ENCODE measurements at places on chromosomes 4 and X.

- DNase-seq, result no peak
Measured at GRCh38 chr4:28792917-28793597, 1927.1 kb upstream of the PCDH7 start.

GRCh38 chr4:111417521-111417920, 727.7 kb upstream of the FAM241A start:
- no peak for DNase-seq

- no peak for DNase-seq
Measured at GRCh38 chr4:124540014-124540413, 172.5 kb downstream of the ANKRD50 start.

- peak; percentile 79 for DNase-seq
Measured at GRCh38 chr4:184343502-184344177, 126.0 kb upstream of the ENPP6 start.

- no peak for DNase-seq
Measured at GRCh38 chr4:62018537-62018936, 818.4 kb downstream of the ADGRL3 start.

- no peak for DNase-seq
Measured at GRCh38 chr4:11470438-11471045, 41.8 kb upstream of the HS3ST1 start.

GRCh38 chr4:73816814-73817213, 19.7 kb upstream of the CXCL6 start:
- peak; percentile 83 for DNase-seq

GRCh38 chr4:105361053-105361452, 112.8 kb downstream of the PPA2 start:
- DNase-seq, result no peak

DNA sequence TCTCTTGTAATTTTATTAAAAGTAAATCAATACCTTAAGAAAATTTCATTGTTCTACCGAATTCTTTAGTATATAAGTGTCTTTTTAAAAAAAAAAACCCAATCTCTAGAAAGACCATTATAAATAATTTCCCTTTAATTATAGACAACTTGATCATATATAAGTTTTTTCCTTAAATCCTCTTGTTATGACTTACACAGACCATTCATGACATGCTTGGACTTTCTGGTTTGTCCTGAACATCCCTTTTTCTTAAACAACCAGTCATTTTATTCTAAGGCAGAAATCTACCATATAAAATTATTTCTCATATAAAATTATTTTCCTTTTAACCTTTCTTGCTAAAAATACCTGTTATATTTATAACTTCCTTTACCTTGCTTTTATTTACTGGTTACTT, 15.4 kb upstream of the FHDC1 start:
- DNase-seq, result peak; percentile 13

GRCh38 chr4:177517862-177518261, 75.6 kb upstream of the AGA start:
- DNase-seq, result no peak

DNA sequence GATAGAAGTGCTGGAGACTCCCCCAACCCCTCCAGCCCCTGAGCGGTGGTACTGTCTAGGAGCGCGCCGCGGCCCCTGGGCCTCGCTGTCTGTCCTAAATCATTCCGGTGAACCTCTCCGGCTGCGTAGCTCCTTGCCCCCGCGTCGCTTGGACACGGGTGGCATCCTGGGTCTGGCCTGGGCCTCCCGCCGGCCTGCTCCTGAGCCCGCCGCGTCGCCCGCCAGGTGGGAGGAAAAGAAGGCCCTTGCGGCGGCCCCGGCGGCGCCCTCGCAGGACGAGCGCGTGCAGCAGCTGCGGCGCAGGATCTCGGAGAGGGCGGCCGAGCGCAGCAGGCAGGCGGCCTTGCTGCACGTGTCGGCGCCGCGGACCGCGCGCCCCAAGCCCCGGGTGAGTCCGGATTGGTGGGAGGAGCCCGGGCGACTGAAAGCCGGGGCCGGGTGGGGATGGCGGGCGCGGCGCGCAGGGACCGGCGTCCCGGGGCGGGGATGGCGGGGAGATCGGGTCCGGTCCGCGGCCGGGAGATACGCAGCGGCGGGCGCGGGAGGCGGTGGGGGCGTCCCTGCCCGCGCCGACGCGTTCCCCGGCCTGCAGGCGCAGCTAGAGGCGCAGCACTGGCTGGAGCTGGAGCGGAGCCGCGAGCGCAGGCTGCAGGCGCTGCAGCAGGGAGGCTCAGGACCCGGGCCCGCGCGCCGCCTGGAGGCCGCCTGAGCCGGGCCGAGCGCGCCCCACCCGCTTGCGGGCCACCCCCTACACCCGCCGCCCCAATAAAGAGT, 6.5 kb upstream of the RNF4 start:
- peak; percentile 68 for DNase-seq

DNA sequence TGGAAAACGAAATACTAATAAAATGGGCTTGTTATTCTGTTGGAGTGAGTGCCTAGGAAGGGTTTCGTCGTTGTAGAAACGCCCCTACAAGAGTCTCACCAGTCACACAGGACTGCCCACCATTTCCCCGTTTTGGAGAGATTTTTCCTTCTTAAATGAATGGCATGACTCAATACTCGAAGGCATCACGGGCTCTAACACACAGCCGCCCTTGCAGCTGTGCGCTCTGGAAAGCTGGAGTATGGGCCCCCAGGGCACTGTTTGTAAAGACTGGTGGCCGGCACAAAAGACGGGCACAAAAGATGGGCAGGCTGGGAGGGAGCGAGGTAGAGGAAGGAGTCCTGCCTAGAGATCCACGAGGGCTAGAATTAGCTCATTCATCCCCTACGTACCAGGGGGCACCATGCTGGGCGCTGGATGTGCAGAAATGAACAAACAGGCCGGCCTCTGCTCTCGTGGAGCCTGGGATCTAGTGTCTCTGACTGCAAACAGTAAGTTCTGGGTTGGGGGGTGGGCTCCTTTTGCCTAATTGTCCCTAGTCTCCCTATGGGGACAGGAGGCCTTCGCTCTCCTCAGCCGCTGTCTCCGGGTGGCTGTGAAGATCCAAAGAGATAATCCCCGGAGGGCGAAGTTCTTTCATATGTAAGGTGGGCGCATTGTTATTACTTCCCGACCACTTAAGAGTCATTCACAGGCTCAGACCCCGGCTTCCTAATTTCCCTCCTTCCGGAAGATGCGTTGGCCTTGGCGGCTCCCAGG, 1.0 kb upstream of the SFRP2 start:
- peak; percentile 30 for DNase-seq

- DNase-seq, result no peak
Measured at GRCh38 chr4:123495530-123495929, 98.9 kb downstream of the SPRY1 start.

DNA sequence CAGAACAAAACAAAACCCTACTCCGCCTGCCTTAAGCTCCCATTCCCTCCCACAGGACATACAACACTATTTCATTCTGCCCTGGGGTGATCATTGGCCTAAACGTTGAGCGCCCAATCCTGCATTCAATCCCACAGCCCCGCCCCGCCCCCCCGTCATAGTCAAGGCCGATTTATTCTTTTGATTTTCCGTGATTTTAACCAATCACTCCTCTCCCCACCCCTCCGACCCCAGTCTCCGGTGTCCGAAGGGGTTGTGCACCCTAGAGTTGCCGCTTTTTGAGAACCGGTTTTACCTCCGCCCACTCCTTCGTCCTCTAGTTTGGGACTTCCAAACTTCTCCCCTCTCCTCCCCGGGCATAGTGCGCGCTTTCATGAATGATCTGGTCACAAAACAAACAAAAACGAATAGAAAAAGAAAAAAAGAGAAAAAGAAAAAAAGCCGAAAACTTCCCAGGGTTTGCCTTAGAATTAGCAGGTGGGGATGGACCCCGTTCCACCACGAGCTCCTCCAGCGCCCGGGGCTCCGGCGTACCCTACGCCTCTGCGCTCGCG, 446 bp upstream of the UBE2A start:
- DNase-seq, result peak; percentile 55

GRCh38 chr4:83282049-83282535, 2.5 kb downstream of the COQ2 start:
- DNase-seq, result peak; percentile 80

GRCh38 chr4:25449270-25449669, 72.2 kb downstream of the ANAPC4 start:
- DNase-seq, result no peak

- DNase-seq, result peak; percentile 22
Measured at GRCh38 chr4:143489106-143489505, 24.4 kb upstream of the SMARCA5 start.

DNA sequence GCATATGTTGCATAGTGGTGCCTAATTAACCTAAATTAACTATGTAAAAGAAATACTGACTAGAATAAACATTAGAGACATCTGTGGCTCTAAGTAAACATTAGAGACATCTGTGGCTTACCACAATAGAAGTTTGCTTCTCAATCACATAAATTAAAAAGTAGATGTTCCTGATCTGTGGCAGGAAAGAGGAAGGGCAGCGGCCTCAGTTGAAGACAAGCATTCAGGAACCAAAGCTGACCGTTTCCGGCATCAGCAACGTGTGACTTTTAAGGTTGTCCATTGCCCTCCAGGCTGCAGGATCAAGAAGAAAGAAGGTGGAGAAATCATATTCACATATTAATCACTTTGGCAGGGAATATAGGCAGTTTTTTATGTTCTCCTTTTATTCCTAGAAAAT, 336.3 kb upstream of the TRAM1L1 start:
- DNase-seq, result no peak

DNA sequence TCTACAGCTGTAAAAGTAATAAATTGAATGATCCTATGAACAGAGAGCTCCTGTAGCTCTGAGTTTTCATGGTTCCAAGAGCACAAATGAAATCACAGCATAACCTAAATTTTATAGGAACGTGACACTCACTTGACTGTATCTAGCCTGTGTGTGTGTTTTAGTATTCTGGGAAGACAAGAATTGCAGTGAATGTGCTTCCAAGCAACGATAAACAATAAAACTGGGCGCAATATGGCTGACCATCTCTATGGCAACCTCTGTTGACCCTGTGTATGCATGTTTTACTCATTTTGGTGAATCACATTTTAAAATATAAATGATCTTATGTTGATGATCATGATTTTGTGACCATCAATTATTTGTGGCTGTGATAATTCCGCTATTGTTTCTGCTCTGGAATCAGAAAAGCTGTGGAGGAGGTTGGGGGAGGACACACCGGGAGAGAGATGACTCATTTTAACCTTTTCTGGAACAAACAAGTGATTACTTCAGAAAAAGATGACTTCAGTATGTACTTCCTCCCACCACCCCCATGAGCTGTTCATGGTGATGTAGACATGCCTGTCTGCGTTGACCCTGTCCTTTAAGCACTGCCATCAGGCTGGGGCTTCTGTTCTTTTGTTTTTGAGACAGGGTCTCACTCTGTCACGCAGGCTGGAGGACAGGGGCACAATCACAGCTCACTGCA, 31.8 kb downstream of the USP11 start:
- no peak for DNase-seq

- DNase-seq, result no peak
Measured at GRCh38 chrX:10231461-10231860, 74.7 kb downstream of the CLCN4 start.

GRCh38 chr4:154489558-154490233, 1.9 kb downstream of the DCHS2 start:
- no peak for DNase-seq

DNA sequence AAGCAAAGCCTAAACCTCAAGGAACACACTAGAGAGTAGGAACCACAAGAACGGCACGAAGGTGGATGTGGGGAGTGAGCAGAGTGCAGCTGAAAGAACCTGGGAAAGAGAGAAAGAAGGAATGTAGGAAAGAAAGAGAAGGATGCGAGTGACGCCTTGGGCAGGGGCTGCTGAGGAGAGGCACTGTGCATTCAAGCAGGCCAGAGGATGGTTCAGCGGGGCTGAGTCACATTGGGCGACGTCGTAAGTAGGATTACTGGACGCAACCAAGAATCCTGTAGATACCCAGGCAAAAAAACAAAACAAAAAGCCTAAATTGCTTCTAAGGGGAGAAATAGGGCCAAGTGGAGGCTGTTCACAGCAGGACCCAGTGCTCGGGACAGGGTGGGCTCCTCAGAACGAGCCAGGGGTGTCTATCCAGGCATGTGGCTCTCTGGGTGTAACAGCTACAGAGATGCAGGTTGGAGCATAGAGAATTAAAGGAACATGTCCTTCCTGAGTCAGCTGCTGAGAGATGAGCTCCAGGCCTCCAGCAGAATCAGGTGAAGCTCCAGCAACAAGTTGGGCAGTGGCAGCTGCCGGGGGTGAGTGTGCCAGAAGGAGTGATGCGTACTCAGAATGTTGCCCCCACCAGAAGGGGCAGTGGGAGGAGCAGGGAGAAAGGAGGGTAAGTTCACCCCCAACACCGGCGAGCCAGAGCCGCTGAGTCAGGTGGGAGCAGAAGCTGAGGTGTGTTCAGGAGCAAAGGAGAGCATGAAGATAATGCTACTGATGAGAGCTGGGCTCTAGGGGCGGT, 38.6 kb downstream of the NELFA start:
- DNase-seq, result peak; percentile 83

GRCh38 chr4:30281986-30282385, 438.2 kb upstream of the PCDH7 start:
- no peak for DNase-seq

Data from fibroblast of the aortic adventitia (primary cell).